ENCODE measurements at places on chromosomes 1 and 21. TPM values are rescaled to one million over a fixed set of nuclear protein-coding genes. Genes with fewer than 3 reads are reported as not detected.

The DIPK1A gene
- 19.1 TPM for total RNA-seq

The SPRR4 gene
- not detected for total RNA-seq

The PRKAB2 gene
- total RNA-seq = 10.3 TPM

The ADGRL4 gene
- not detected for total RNA-seq

The OVAAL gene
- not detected for total RNA-seq

The KLF17 gene
- total RNA-seq = not detected

The HHAT gene
- 1.5 TPM for total RNA-seq

The CFAP141 gene
- not detected for total RNA-seq

The ANXA9 gene
- 0.10 TPM for total RNA-seq

The WNT2B gene
- total RNA-seq = not detected

The TRIM58 gene
- 0.79 TPM for total RNA-seq

The TSPAN2 gene
- 2.4 TPM for total RNA-seq

The ARMH1 gene
- 47.4 TPM for total RNA-seq

The CAPN9 gene
- not detected for total RNA-seq

The TRAF3IP3 gene
- total RNA-seq = 426 TPM

The PDZK1IP1 gene
- total RNA-seq = not detected

The AMPD1 gene
- total RNA-seq = not detected

The ATP6V1G3 gene
- not detected for total RNA-seq

The GUCA2A gene
- not detected for total RNA-seq

The MIB2 gene
- total RNA-seq = 40.0 TPM

The TRIM46 gene
- total RNA-seq = 15.5 TPM

The CFHR2 gene
- total RNA-seq = not detected

The SIPA1L2 gene
- total RNA-seq = 0.77 TPM

The CELA3B gene
- total RNA-seq = not detected

The PGBD5 gene
- not detected for total RNA-seq

The CD1B gene
- not detected for total RNA-seq

The OR2AK2 gene
- not detected for total RNA-seq

The PTGFRN gene
- 1.3 TPM for total RNA-seq

The FCRL4 gene
- not detected for total RNA-seq

The LHX8 gene
- not detected for total RNA-seq

The ELK4 gene
- total RNA-seq = 99.4 TPM

The C1orf185 gene
- total RNA-seq = not detected

The RSPO1 gene
- not detected for total RNA-seq

The TCHH gene
- 0.05 TPM for total RNA-seq

The PCBP3 gene
- total RNA-seq = 5.8 TPM

The CATSPERE gene
- 0.69 TPM for total RNA-seq
